ENCODE measurements at places on chromosomes 6 and 20.

- DNase-seq = peak; percentile 80
Observed at GRCh38 chr6:73309785-73310502, 44.1 kb downstream of the DPPA5 start.

GRCh38 chr6:429515-430121, 38.1 kb downstream of the IRF4 start:
- DNase-seq = no peak

- peak; percentile 70 for DNase-seq
Observed at GRCh38 chr6:3419624-3420272, 37.1 kb downstream of the SLC22A23 start.

- DNase-seq = peak; percentile 25
Observed at GRCh38 chr6:139230391-139230840, 61.4 kb downstream of the TXLNB start.

- DNase-seq = peak; percentile 15
Observed at GRCh38 chr20:62063315-62063980, 2.2 kb downstream of the TAF4 start.

- DNase-seq = no peak
Observed at GRCh38 chr6:41289815-41290214, 3.3 kb upstream of the TREM1 start.

GRCh38 chr6:38131527-38131965, 312.0 kb downstream of the ZFAND3 start:
- DNase-seq = peak; percentile 88

DNA sequence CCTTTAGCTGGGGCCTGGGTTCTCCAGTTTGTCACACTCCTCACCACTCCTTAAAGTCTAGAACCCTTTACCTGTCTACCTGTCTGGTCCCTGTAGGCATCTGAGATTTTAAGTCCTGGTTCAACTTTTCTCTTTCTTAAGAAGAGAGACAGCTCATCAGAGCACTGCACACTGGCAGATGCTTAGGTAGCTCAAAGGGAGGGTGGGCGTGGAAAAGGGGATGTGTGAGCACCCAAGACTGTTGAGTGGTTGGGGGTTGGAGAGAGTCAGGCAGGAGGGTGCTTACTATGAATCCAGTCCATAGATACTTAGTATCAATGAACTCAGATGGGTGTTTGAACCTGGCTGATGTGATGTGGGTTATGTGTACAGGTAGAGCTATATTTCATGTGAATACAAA, 6.6 kb upstream of the KCNG1 start:
- DNase-seq = no peak

DNA sequence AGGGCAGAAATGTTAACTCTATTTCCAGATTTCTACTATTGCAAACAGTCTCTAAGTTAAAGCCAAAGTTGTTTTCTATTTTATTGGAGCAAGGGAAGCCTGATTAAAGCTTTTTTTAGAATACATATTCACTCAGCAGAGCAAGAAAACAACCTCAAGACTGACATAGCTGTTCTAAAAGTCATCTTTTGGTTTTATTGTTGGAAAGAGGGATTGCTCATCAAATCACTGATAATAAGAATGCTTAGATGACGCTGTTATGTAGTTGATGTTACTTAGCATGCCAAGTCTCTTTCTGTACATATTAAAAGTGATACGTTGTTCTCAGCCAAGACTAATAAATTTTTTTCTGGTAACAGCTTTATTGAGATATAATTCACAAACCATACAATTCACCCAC, 172.6 kb upstream of the LAMA2 start:
- peak; percentile 50 for DNase-seq

DNA sequence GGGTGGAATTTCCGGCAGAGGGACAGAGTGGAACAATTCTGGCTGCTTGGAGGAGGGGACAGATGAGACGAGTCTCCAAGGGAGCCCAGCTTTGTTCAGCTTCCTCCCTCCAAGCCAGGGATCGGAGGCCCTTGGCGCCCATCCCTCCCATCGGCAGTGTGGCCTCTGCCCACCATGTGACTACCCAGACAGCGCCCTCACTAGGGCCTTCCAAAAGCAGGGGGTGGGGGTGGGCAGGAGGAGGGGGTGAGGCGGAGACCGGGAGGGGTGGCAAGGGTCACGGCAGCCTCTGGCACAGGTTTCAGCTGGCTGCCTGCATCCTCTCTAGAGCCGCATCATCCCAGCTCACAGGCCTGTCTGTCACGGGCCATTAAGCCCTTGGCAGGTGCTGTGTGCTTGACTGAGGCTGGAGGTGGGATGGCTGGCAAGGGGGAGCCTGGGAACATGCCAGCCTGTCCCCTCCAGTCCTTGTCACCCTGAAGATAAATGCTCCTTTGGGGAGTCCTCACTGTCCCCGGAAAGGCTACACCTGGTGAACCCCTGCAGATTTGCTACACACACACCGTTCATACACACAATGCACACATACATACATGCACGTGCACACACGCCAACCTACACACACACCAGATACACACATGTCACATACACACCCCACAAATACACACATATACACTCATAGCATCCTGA, 6.2 kb upstream of the FGD2 start:
- DNase-seq = no peak

DNA sequence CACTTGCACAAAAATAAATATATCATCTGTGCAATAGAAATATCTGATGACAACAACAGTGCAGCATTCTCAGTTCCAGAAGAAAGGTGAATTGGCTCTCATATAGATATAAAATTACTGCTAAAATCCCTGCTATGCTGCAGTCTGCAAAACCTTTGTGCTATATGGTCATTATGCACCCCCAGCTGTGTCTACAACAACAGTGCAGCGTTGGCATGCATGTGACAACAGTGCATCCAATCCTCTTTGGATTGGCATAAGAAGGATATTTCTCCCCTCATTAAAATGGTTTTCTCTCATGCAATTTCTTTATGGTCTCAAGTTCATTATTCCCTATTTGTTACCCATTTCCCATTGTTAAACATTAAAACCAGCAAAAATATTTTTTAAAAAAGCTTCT, 23.1 kb downstream of the OR2B6 start:
- DNase-seq = no peak

- DNase-seq = peak; percentile 52
Observed at GRCh38 chr6:109978174-109979032, at the start of gene GPR6. Gene GPR6 (plus strand): TSS chr6:109978311. CDS start chr6:109979113, 802 bp downstream.

- no peak for DNase-seq
Observed at GRCh38 chr6:9943986-9944385, 470.9 kb downstream of the TFAP2A start.

DNA sequence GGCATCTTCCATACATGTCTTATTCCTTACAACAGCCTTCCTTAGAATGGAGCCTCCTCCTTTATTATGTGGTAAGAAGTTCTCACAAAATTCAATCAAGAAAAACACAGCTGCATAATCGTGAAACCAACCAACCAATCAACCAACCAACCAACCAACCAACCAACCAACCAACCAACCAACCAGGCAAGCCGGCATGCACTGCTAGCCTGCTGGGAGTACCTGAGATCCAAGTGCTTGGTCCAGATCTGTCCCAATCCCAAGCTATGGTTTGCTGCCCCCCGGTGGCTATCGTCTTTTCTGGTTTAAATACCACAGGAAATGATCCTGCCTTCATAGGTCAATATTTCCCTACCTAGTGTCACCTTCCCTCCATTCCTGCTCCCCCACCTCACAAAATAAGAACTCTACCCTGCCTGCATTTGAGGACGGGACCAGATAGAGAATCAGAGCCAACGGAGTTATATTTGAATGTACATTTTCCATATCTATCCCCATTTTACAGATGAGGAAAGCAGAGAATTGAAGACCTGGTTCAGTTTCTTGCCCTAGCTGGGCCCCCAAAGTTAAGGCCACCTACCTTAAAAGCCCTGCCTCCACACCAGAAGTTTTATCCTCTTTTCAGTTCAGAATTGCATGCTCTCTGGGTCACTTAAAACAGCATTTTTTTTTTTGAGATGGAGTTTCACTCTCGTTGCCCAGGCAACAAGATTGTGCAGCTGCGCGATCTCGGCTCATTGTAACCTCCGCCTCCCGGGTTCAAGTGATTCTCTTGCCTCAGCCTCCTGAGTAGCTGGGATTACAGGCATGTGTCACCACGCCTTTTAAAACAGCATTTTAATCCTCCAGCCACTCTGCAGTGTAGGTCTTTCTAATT, 27.1 kb downstream of the RAB44 start:
- DNase-seq = peak; percentile 81

- DNase-seq = no peak
Observed at GRCh38 chr6:40232698-40233097, 298.4 kb upstream of the MOCS1 start.

DNA sequence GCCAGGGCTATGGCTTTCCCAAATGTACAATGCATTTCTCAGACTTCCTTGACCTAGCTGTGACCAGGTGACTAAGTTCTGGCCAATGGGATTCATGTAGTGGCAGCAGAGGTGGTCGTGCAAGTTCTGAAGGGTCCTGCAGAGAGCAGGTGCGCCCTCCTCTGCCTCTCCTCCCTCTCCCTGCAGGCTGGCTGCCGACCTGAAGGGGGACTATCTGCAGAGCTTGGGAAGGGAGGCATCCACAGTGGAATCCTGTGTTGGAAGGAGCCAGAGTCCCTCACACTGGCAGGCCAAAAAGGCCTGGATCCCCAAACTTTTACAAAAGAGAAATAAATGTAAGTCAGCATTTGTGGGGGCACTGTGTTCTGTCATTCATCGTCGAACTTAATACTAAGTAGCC, 66.6 kb downstream of the CDH26 start:
- DNase-seq = no peak

DNA sequence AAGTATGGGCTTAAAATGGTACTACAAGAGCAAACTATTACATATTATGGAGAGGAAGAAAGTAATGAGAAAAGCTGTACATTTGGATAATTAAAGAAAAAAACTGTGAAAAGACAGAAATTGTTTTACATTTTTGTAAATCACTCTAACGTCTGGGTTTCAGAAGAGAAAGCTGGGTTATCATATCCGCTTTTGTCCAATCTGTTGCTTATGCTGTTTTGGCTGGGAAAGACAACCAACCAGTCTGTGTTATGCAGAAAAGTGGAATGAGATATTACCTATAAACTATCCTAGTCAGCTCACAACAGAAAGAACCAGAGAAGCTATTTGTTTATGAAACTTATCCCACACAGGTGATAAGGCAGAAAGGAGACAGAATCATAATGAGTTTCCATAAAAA, 32.4 kb downstream of the REV3L start:
- DNase-seq = no peak

- DNase-seq = no peak
Observed at GRCh38 chr20:13021205-13021970, 12.6 kb downstream of the SPTLC3 start.

GRCh38 chr20:11791835-11792567, 125.7 kb upstream of the BTBD3 start:
- peak; percentile 31 for DNase-seq

GRCh38 chr6:65701325-65701724, 5.7 kb downstream of the EYS start:
- no peak for DNase-seq

- no peak for DNase-seq
Observed at GRCh38 chr6:112571488-112572270, 224.5 kb downstream of the RFPL4B start.

GRCh38 chr20:20457392-20458126, 89.7 kb downstream of the INSM1 start:
- DNase-seq = peak; percentile 78

DNA sequence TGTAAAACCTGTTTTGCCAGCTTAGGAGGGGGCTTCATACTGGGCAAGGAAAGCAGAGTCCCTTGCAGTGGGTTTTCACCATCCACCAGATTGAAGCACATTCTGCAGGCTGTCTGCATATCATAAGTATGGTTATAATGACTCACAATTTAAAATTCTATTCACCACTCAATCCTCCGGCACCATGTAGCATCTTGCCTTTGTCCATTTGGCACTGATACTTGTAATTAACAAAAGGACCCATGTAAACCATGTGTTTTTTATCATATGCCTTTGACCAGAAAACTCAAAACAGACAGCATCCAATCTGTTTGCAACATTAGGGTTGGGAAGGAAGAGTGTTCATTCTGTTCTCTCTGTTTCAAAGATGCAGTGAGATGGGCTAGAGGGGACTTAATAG, 3.0 kb downstream of the CD83 start:
- no peak for DNase-seq

DNA sequence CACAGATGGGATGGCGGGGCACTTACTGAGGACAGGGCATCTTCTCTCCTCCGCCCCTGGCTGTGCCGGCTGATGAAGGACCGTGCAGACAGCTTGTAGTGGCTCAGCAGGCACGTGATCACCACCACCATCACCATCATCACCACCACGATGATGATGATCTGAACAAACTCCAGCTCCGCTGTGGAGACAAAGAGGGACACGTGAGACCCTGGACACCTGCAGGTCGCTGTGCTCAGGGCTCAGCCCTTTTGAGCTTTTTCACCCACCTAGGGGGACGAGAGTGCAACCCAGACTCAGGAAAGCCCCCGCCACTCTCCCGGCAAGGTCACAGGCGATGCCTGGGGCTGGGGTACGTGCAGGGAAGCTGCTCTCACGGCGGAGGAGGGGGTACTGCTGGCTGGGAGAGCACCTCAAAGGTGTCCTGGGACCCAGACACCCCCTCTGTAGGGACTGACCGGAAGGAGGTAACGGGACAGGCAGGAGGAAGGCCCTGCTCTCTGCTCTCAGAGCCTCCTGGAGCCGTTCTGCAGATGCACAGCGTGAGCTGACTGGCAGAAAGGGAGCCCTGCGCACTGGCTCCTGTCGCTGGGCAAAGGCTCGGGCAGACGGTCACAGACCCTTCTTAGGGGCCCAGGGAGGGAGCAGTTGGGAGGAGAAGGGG, 39.4 kb upstream of the ZBP1 start:
- DNase-seq = no peak

DNA sequence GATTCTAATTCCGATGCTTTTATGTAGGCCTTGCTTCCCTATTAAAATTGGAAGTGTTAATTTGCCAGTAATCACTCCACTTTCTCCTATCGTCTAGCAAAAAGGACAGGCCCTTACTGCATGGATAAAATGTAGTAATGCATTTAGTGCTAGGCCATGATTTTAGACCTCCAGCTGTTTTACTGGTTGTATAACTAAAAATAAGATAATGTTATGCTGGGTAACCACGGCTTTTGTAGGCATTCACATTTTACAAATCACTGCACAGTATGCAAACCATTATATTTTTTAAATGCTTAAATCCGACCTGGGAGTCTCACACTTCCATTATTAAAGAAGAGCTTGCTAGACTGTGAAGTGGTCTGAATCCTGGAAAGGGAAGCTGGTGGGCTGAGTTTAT, 179.5 kb downstream of the TFAP2A start:
- DNase-seq = no peak

GRCh38 chr20:8756410-8756809, 312.5 kb upstream of the PLCB4 start:
- DNase-seq = peak; percentile 95

- no peak for DNase-seq
Observed at GRCh38 chr6:162055365-162055764, 672.2 kb downstream of the PRKN start.

DNA sequence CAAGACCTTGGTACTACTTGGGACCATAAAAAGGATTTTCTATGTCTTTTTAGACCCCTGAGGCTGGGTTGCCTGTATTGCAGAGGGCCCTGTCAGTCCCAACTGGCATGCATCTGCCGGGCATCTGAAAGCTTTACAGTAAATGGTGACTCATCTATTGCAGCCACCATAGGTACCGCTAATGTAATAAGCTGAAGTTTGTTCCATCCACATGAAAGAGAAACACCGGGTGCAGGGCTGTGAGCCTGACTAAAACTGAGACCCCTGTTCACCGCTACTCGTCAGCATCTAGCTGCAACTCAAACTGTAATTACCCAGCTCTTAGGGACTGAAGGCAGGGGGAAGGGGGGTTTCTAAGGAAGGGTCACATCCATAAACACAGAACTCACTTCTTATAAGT, 49.5 kb downstream of the TRERF1 start:
- peak; percentile 71 for DNase-seq
